Lung (tissue), 17 donors: ENCODE measurements at places on chromosomes 16 and 17. TPM values are rescaled to one million over a fixed set of nuclear protein-coding genes. Genes with fewer than 3 reads are reported as not detected.

TPSG1 gene
- 2.9 TPM for total RNA-seq

LRRC36 gene
- 14.4 TPM for total RNA-seq

SEZ6 gene
- total RNA-seq, result not detected

MPP2 gene
- 1.1 TPM for total RNA-seq

TRIM37 gene
- total RNA-seq, result 39.0 TPM

AURKB gene
- total RNA-seq, result 3.9 TPM

PRSS8 gene
- total RNA-seq, result 84.4 TPM

TMEM238L gene
- not detected for total RNA-seq

BRIP1 gene
- 0.98 TPM for total RNA-seq

KRT20 gene
- total RNA-seq, result 0.31 TPM

TLCD3A gene
- total RNA-seq, result 16.2 TPM

CCL11 gene
- total RNA-seq, result 0.18 TPM

TMEM94 gene
- total RNA-seq, result 60.2 TPM

CORO7 gene
- total RNA-seq, result 32.3 TPM

FOXJ1 gene
- 95.0 TPM for total RNA-seq

FAM222B gene
- total RNA-seq, result 8.3 TPM
